PC-9 (cell line): ENCODE measurements at places on chromosomes 11 and 22. TPM values are rescaled to one million over a fixed set of nuclear protein-coding genes. Genes with fewer than 3 reads are reported as not detected.
A peak's percentile ranks its signal among the peaks of the same experiment; 100 is the strongest.

MEI1 gene
- 0.55 and 0.61 TPM in 2 replicates for total RNA-seq

DNA sequence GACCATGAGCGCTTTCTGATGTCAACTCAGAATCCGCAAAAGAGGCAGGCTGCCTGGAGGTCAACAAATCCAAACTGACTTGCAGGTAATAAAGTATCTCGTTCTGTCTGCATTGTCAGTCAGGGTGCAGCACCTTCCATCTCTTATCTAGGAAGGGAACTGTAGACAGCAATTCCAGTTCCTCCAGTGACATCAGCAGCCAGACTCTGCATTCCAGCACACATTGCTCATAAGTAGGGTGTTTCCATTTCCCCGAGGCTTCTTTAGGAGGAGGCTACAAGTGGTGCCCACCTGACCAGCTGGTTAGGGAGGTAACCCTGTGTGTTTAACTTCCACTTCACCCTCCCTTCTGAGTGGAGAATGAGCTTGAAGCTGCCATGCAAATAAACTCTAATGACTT, 53.3 kb downstream of the NTM start:
- no peak overlapping the region for H3K27ac ChIP-seq
- no peaks in the 10 kb centered on the region for H3K36me3 ChIP-seq
- no peaks in the 10 kb centered on the region for H3K4me1 ChIP-seq
- H3K4me3 ChIP-seq, result no peak overlapping the region
- no peaks in the 10 kb centered on the region for H3K27me3 ChIP-seq
- peak; percentile 77 for DNase-seq

- DNase-seq, result no peak
- H3K4me3 ChIP-seq, result no peak overlapping the region
- H3K36me3 ChIP-seq, result no peaks in the 10 kb centered on the region
- peaks cover 6% of the 10 kb centered on the region; the same call in 1 of the 2 replicates for H3K27me3 ChIP-seq
- no peaks in the 10 kb centered on the region for H3K4me1 ChIP-seq
Observed at GRCh38 chr11:132866783-132867545, 665.3 kb downstream of the OPCML start.

GRCh38 chr22:18058371-18059093, 19.3 kb upstream of the PEX26 start:
- H3K36me3 ChIP-seq, result no peaks in the 10 kb centered on the region
- H3K27ac ChIP-seq, result no peak overlapping the region
- no peaks in the 10 kb centered on the region for H3K27me3 ChIP-seq
- no peak for DNase-seq
- no peak overlapping the region for H3K4me3 ChIP-seq

DNA sequence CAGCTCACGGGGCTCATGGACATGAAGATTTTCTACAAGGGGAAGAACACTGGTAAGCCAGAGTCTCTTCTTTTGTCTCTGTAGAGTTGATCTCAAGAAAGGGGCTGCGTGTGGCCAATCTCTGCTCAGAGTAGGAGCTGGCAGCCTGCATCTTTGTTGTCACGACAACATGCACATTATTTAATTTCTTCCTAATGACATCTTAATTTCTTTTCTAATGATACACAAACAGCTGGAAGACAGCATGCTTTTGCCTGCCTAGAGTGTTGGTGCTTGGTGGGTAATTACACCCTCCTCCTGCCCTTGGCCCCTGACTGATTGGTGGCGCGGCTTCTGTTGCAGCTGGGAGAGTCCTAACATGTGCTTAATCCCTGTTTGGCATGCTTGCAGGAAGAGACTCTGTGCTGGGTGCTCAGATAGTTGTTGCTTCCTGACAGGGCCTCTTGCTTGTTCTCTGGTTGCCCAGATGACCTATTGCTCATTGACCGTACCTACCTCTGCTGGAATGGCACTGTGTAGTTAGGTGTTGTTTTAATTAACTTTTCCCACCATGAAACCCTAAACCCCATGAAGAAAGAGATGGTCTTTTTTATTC, 106.9 kb upstream of the SORL1-AS1 start:
- H3K27me3 ChIP-seq, result peaks cover 78% of the 10 kb centered on the region
- H3K4me3 ChIP-seq, result no peak overlapping the region
- H3K4me1 ChIP-seq, result 0 out of 2 replicates have a peak, but pooled peaks cover 2% of the 10 kb centered on the region

DNA sequence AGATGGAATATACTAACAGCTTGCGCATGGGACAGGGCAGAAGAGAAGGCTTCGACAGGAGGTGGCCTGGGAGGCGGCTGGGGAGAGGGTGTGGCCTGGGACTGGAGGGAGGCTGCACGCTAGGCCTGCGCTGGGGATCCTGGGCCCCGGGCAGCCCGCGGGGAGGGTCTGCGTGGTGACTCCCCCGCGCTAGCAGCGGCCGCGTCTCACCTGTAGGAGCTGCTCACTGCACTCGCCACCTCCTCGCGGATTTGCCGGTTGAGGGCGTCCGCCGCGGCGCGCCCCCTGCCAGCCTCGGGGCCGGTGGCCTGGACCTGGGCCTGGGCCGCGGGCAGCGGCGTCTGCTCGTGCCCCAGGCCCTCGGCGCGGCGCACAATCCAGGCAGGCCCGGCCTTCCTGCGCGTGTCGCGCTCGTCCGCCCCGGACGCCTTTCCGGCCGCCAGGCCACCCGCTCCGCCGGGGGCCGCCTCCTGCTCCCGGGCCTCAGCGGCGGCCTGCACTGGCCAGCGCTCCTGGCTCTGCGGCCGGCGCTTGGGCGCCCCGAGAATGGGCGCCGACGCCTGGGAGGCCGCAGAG, 1.5 kb downstream of the MAP6 start:
- no peak overlapping the region for H3K4me3 ChIP-seq
- H3K36me3 ChIP-seq, result no peaks in the 10 kb centered on the region
- H3K27ac ChIP-seq, result no peak overlapping the region

- no peak overlapping the region for H3K27ac ChIP-seq
- no peaks in the 10 kb centered on the region for H3K36me3 ChIP-seq
- H3K4me3 ChIP-seq, result no peak overlapping the region
- no peak for DNase-seq
Observed at GRCh38 chr11:72394416-72394815, 39.9 kb downstream of the CLPB start.
